ENCODE measurements at places on chromosomes 12 and 14.

DNA sequence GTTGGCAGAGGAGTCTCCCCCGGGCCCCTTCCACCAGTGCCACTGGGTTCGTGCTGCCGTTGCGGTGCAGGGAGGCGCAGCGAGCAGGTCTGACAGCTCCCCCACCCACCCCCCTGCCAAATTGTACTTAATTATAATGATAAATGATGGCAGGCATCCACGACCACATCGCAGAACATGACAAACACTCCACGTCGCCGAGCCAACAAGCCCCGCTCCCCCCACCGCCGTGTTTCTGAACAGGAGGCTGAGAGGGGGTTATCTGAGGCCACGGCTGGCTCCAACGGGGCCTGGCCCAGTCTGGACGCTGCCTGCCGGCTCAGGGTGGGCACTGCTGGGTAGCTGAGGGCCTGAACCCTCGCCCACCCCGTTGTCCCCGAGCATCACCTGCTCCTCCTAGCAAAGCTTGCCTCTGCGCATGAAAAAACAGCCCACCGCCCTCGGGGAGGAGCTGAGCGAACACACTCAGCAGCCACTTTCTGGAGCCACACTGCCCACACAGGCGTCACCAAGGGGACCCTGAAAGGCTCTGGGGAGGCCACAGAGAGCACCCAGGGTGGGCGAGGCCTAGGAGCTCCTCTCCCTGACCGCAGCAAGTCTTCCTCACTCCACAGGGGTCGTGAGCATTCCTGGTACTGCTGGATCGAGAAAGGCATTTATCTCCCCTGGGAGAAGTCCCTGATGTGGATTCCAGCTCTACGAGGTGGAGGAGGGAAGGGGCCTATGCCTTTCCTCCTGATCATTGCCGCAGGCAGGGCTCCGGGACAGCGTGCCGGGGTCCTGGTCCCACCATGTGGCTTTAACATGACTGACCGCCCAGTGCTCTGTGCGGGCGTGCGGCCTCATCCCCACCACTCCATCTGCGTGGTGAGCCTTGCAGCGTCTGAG lies 35.4 kb upstream of the DIO3 start:
- no peak for DNase-seq

GRCh38 chr12:51087818-51088217 lies 4.4 kb upstream of the CSRNP2 start:
- no peak for DNase-seq

- DNase-seq = no peak
These were observed 1.2 kb downstream of the ANO4 start for GRCh38 chr12:100795800-100796179.

DNA sequence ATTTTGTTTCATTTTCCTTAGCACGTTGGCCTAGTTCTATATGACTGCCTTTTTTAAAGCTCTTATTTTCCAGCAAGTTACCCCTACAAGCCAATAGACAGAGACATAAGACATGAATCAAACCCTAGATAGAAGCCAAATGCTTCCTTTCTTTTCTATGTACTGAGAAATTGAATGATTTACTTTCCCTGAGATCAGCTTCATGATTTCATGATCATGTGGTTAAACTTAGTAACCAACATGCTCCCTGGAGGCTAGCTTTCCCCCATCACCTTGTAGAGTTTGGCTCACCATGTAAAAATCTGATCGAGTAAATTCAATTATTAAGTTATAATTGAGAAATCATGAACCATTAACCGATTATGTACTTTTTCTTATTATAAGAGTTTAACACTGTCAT lies 148.1 kb upstream of the LRIG3 start:
- no peak for DNase-seq

DNA sequence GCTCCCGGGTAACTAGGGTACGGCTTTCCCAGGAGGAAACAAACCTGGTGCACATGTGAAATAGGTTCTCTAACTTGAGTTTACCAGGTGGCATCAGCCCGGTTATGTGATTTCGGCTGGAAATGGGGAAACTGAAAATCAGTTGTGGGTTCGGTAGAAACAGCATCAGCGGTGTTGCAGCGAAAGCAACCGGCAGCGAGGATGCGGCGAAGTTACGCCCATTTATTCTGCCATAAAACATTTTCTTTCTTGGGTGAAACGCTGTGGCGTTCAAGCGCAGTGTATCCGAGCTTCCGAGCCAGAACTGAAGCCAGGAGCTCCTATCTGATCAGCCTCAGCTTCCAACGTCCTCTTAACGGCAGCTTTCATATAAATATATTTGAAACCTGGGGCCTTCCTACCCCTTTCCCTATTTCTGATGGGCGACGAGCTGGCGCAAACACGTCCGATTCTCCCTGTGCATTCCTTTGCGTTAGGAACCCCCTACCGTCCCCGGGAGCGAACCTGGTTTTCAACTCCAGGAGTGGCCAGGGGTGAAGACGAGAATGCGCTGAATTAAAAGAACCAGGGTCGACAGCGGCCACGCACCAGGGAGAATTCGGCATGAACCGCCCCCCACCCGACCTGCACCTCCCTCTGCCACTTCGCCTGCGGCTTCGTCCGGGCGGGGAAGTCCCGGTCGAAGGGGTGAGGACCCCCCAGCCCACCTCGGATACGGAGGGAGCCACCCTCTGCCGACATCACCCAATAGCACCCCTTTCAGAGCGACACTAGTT lies 1.6 kb downstream of the DPF3 start:
- DNase-seq = no peak

- no peak for DNase-seq
These were observed 57.9 kb downstream of the ANO6 start for GRCh38 chr12:45273717-45274271.

Measured in stimulated activated CD8-positive, alpha-beta memory T cell treated with anti-CD3 and anti-CD28 coated beads, Interleukin-2, amount 100 ng/mL, for 1 hour (primary cell).